NCI-H1092 (cell line): ENCODE measurements at places on chromosomes 6 and 20.

DNA sequence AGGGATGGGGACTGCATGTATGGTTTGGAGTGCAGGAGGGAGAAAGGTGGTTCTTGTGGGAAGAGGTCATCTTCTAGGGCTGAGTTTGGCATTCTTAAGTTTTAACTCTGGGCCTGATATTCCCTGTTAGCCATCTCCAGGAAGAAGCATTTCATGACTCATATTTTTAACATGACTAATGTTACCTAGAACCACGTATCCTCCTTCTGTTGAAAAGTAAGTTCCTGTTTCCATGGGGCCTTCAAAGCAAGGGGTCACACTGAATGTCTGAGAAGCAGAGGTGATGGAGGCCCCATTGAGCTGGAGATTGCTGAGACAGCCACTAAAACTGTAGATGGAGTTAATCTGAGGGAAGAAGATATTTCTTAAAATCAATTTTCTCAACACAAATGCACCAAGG lies 30.2 kb downstream of the FAM229B start:
- no peak for DNase-seq

GRCh38 chr6:87366072-87366827 lies 21.6 kb downstream of the C6orf163 start:
- DNase-seq: no peak

- DNase-seq: no peak
Observed at GRCh38 chr6:105178110-105178509, 1.7 kb downstream of the POPDC3 start.

DNA sequence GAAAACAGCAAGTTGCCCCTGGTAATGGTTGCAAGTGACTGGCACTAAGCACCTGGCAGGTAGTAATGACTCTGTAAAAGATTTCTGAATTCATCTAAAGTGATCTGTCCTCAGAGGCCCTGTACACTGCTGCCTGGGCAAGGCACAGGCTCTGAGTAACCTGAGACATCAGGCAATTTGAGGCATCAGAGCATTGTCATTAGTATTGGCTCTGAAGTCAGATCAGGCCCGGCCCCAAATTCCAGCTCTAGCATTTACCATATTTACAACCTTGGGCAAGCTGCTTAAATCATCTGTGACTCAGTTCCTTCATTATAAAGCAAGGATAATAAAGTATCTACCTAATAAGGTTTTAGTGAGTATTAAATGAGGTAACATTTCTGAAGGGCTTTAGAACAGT lies 17.3 kb upstream of the TENT5A start:
- DNase-seq: no peak

GRCh38 chr20:48047447-48047846 lies 262.2 kb upstream of the SULF2 start:
- DNase-seq: no peak

GRCh38 chr20:48350313-48350988 lies 477.3 kb downstream of the PREX1 start:
- no peak for DNase-seq

GRCh38 chr20:10558635-10559187 lies 115.1 kb downstream of the JAG1 start:
- no peak for DNase-seq

DNA sequence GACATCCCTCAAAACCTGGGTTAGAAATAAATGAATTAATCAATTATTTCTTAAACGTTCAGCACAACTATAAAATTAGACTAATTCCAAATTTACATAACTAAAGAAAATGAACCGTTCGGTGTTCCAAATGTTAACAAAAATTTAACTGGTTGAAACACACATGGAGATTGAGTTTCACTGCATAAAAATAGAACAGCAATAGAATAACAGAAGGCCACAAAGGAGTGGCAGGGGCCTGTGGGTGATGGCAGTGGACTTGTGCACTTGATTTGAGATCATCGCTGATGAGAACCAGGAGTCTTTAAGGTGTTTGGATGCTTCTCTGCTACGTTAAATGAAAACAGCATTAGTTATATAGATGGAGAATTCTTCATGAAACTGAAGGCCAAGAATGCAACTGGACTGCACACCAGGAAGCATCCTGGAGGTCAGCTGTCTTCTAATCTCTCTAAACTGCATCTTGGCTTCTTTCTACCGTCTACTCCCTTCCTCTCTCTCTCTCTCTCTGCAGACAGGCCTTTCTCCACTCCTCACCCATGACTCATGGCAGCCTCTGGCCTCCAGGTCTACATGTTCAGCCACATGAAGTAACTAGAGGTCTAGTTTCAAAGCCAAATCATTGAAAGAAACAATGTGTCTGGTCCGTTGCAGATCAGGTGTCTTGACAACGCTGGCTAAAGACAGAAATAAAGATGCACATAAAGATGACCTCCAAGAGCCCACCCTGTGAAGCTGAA lies 111.3 kb downstream of the SIM1 start:
- no peak for DNase-seq

DNA sequence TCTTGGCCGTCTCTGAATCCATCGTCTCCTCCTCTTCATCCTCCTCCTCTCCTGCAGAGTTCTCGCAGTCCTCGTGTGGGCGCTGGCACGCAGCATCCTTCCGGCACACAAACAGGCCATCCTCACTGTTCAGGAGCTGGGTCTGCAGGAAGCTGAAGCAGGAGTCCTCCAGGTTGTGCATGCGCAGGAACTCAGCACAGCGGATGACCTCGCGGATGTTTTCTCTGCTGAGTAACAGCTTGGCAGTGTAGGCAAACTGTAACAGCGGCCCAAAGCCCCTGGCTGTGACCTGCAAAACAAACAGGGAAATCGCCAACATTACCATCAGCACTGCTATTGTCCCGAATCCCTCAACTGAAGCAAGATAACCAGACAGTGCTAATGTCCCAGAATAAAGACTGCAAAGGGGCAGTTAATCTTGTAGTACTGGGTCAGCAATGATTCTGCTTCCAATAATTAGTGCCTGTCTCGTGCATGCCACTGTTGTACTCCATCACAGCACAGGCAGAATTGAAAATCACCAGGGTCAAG lies 57.4 kb downstream of the GJA10 start:
- no peak for DNase-seq

- no peak for DNase-seq
Observed at GRCh38 chr6:155003476-155003875, 8.4 kb downstream of the TIAM2 start.

- no peak for DNase-seq
Observed at GRCh38 chr20:47181056-47181862, 175.2 kb downstream of the ZMYND8 start.

GRCh38 chr6:129009851-129010250 lies 126.9 kb downstream of the LAMA2 start:
- DNase-seq: no peak

DNA sequence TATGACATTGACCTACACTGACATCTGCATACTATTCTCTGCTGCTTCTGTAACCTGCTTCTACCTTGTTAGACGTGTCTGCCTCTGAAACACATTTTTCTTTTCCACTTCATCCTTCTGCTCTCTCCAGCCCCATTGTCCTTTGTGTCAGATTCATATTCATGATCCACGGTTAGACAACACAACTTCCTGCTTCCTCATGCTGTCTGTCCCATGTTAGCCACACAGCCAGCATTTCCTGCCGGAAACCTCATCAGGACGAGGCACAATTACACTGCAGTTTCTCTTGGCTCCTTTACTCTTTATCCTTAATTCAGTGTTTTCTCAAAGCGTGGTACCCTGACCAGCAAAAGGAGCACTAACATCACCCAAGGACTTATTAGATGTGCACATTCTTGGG lies 150.2 kb downstream of the TBC1D7 start:
- DNase-seq: no peak

DNA sequence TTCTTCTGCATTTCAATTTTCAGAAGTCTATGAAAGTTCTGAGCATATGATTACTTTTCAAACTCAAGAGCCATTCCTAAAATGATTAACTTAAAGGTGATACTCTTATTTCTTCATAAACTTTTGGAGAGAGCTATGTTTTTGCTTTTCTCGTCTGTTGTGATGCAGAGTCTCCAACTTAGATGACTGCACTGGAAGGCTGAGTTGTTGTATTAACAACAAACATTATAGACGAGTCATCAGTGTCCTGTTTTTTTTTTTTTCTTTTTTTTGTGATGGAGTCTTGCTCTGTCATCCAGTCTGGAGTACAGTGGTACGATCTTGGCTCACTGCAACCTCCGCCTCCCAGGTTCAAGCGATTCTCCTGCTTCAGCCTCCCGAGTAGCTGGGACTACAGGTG lies 101.9 kb downstream of the CD109 start:
- DNase-seq: no peak

- no peak for DNase-seq
Observed at GRCh38 chr20:9092113-9092512, 23.2 kb downstream of the PLCB4 start.

DNA sequence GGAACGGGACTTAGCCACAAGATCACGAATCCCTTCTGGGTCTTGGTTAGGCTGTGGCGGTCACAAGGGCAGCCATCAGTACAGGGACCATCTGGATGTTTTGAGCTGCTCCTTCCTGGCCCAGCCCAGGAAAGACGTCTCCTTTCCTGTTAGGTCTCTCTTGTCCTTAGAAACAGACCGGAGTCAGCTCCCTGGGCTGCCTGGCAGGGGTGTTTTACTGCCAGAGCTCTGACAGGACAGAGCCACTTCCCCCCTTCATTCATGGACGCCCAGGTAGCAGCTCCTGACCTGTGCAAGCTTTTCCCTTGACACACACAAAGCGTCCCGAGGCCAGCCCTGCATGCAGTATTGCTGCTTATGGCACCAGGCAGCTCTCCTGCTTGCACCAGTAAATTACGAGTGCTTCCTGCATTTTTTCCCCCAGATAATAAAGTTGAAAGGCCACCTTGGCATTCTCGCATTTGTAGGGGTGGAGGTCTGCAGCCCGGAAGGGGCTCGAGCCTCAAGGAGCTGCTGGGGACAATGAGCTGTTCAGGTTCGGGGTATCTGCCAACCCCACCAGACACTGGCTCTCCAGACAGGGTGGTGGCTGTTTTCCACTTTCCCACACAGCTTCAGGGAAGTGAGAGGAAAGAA lies 87.4 kb downstream of the NOL4L start:
- DNase-seq: no peak
